ENCODE measurements at places on chromosomes 16 and 17.

- DNase-seq, result no peak
Measured at GRCh38 chr16:13883276-13883675, 36.7 kb upstream of the ERCC4 start.

- no peak for DNase-seq
Measured at GRCh38 chr16:16063683-16064082, 114.3 kb downstream of the ABCC1 start.

- no peak for DNase-seq
Measured at GRCh38 chr17:77822302-77823030, 136.0 kb upstream of the TNRC6C start.

DNA sequence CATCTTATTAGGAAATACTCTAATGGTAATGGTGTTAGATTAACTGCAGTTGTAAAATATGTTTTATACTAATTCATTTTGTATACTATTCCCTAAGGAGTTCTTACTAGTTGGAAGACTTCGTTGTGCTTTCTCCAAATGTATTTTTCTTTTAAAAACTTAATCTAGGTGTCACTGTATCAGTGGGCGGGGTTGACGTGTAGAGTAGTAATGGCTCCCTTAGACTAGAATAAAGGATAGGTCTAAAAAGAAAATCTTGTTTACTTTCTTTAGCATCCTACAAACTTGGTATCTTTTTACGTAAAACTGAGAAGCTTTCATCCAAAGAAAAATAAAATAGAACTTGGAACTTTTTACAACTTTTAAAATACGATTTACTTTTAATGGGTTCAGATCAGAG lies 55.0 kb upstream of the MRC2 start:
- DNase-seq, result no peak
